ENCODE measurements at places on chromosomes 13 and 19.
A peak's percentile ranks its signal among the peaks of the same experiment; 100 is the strongest.

DNA sequence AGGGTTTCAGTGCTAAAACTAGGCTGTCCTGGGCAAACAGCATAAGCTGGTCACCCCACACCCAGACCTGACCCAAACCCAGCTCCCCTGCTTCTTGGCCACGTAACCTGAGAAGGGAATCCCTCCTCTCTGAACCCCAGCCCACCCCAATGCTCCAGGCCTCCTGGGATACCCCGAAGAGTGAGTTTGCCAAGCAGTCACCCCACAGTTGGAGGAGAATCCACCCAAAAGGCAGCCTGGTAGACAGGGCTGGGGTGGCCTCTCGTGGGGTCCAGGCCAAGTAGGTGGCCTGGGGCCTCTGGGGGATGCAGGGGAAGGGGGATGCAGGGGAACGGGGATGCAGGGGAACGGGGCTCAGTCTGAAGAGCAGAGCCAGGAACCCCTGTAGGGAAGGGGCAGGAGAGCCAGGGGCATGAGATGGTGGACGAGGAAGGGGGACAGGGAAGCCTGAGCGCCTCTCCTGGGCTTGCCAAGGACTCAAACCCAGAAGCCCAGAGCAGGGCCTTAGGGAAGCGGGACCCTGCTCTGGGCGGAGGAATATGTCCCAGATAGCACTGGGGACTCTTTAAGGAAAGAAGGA lies 2.8 kb downstream of the PPP1R12C start:
- DNase-seq, result no peak

GRCh38 chr13:100917011-100917410 lies 242.4 kb upstream of the TMTC4 start:
- no peak for DNase-seq

- DNase-seq, result peak; percentile 47
These were observed 521 bp upstream of the NUP58 start for GRCh38 chr13:25300861-25301346.

GRCh38 chr13:93903909-93904308 lies 575.6 kb downstream of the DCT start:
- no peak for DNase-seq

- no peak for DNase-seq
These were observed 64.2 kb upstream of the ZNF599 start for GRCh38 chr19:34837262-34837661.
